ENCODE measurements at places on chromosomes 13 and 19.

DNA sequence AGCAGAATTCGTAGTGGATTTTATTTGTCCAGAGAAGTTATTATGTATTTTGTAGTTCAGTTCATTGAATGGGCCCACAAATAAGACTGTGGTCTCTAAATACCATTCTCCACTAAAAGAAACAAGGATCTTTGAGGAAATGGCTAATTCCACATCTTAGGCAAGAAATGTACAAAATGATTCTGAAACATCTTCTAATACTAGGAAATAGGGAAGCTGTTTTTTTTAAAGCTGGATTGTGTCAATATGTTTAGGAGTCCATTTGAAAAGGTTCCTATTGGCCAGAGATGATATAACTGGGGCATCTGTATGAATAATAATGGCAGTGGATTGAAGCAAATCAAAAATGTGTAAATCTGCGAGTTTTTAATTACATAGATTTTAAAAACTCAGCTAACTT, 88.5 kb upstream of the SIAH3 start:
- DNase-seq: no peak

DNA sequence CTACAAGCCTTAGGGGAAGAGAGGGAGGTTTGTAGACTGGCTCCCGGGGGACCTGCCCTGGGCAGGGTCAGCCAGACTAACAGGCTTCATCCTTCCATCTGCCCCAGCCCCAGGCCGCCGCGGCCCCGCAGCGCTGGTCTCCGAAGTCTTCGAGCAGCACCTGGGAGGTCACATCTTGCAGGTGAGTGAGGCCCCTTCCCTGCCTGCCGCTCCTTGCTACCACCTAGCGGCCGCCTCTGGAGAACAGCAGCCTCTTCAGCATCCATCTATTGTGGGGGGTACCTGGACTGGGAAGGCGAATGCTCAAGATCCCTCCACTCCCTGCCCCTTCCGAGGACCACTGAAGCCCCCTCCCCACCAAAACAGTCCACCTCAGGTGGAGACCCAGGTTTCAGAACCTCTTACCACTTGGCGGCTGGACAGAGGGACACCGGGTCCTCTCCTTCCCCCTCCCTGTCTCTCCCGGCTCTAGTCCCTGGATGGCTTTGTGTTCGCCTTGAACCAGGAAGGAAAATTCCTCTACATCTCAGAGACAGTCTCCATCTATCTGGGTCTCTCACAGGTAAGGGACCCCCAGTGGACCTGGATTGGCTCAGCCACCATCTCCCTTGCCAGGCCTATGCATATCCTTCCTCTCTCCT, 12.7 kb downstream of the NPAS1 start:
- peak; percentile 30 for DNase-seq

DNA sequence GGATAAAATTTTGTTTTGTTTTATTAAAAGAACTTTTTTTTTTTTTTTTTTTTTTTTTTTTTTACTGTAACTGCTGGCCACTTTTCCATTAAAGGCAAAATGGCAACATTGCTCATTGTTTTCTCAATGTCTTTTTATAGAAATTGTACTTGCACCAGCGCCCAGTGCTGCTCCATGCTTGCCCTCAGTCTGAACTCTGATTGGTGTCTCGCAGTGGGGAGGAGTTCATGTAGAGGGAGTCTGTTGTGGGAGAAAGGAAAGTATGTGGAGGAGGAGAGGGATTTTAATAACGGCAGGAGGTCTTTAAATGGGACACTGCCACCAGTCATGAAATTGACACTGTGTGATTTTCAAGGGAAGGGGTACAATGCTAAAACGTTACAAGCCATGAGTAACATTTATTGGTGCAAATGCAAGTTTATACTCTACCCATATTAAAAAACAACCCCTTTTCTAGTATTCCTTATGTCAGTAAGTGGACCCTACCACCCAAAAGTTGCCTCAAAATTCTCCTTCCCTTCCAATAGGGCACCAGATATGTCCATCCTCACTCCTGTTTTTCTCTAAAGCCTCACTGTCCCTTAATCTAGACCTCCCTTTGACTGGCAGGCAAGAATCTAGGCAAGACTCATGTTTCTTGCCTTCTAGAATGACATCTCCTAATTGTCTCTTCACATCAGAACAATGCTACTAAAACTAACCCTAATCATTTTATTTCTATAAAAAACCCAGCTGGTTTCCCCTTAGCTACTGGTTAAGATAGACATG, 3.2 kb downstream of the RASL11A start:
- DNase-seq: no peak

GRCh38 chr19:28009696-28010095, 1203.3 kb downstream of the UQCRFS1 start:
- DNase-seq: no peak

GRCh38 chr13:57716295-57716694, 84.8 kb downstream of the PCDH17 start:
- no peak for DNase-seq

GRCh38 chr19:45217193-45217956, 27.8 kb downstream of the EXOC3L2 start:
- no peak for DNase-seq

GRCh38 chr13:97386801-97387484, 47.0 kb upstream of the RAP2A start:
- no peak for DNase-seq

- no peak for DNase-seq
Measured at GRCh38 chr19:4292515-4292914, 9.7 kb downstream of the TMIGD2 start.

DNA sequence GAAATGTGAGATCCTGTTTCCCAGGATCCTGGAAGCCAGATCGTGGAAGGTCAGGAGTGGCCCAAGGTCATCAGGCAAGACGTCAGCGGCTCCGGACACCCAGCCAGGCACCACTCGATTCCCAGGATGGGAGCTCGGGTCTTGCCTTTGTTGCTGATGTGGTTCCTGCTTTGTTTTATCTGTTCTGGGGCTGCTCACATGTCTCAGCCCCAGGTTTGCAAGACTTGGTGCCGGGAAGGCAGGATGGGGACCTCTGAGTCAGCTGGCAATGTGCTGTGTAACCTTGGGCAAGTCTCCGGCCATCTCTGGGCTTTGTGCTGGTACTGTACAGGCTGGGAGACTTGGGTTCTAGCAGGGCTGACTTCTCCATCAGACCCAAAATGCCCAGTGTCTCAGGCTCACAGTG, 1.4 kb upstream of the FCHO1 start:
- DNase-seq: no peak

DNA sequence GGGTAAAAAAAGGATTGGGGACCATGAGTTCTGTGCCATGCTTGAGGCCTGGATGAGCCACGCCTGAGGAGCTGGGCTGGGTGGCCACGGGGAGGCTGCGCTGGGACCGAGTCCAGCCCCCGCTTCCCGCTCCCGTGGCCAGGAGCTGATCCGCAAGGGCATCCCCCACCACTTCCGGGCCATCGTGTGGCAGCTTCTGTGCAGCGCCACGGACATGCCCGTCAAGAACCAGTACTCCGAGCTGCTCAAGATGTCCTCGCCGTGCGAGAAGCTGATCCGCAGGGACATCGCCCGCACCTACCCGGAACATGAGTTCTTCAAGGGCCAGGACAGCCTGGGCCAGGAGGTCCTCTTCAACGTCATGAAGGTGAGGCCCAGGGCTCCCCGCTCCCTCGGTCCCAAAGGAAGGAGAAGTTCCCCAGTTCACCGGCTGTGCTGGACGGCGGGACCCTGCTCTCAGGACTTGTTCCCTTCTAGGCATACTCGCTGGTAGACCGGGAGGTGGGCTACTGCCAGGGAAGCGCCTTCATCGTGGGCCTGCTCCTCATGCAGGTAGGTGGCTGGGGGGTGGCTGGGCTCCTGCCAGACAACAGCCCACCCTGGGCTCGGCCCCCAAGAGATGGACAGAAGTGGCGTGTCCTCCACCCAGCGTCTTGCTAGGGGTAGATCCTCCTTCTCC, 18.9 kb downstream of the EVI5L start:
- DNase-seq: no peak

DNA sequence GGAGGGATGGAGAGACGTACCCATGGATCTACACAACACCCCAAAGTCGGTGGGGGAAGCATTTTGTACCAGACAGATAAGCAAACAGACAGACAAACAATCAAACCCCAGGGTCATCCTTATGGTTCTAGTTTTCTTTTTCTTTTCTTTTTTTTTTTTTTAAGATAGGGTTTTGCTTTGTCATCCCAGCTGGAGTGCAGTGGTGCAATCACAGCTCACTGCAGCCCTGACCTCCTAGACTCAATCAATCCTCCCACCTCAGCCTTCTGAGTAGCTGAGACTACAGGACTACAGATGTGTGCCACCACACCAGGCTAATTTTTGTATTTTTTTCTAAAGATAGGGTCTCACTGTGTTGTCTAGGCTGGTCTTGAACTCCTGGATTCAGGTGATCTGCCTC, 17.9 kb upstream of the FBL start:
- no peak for DNase-seq

DNA sequence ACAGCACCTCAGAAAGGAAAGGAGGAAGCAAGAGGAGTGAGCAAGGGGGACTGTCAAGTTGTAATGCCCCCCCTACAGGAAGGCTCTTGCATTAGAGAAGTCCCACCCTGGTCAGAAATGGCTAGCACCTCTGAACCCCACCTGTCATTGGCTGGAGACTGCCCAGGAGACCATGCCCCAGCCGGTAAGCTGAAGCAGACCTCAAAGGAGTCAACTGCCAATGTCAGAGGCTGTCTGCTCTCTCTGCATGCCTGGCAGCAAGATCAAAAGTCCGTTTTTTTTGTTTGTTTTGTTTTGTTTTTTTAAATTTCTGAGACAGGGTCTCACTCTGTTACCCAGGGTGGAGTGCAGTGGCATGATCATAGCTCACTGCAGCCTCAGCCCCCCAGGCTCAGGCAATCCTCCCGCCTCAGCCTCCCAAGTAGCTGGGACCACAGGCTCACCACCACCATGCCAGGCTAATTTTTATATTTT, 8.1 kb upstream of the BCL3 start:
- DNase-seq: no peak

DNA sequence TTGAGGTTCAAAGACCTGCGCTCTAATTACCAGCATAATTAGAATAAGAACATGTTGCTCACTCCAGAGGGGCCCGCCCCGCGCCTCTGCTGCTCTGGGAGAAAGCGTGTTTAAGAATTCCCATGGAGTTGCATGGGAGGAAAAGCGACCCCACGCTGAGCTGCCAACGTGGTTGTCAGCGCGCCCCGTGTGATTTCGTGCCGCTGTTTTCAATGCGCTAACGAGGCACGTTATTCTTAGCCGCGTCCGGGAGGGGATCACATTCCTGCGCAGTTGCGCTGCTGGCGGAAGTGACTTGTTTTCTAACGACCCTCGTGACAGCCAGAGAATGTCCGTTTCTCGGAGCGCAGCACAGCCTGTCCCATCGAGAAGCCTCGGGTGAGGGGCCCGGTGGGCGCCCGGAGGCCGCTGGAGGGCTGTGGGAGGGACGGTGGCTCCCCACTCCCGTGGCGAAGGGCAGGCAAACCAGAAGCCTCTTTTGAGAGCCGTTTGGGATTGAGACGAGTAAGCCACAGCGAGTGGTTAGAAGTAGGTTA, 173.8 kb upstream of the SOX1 start:
- DNase-seq: no peak

- no peak for DNase-seq
Measured at GRCh38 chr13:38024431-38024830, 154.9 kb upstream of the TRPC4 start.

DNA sequence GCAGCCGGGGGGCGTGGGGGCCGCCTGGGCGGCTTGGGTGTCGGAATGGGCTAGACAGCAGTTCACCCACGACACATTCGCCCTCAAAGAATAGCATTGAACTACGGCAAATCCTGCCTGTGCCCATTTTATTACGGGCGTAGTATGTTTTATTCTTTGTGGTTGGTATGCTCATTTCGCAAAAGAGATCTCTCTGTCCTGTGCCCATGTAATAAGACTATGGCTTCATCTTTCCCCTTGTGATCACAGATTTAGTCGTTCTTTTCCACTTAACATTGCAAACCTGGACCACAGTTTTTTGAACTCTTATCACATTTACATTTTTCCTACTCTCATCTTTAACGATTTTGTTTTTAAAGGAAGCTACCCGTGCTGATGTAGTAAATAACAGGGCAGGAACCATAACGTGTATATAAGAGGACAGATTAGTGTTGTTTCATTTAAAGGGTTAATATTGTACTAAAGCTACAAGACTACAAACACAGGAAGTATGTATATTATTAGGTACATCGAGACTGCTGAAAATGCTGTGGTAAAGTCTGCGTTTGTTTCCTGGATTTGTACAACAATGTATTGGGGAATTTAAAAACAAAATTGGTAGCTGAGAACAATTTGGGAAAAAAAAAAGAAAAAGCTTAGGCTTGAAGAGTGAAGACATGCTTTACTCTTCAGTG, 3.2 kb upstream of the MYCBP2 start:
- DNase-seq: no peak

GRCh38 chr13:40961214-40961613, 57.9 kb downstream of the ELF1 start:
- no peak for DNase-seq

- DNase-seq: no peak
Measured at GRCh38 chr19:40954573-40954972, 36.5 kb upstream of the CYP2B6 start.

DNA sequence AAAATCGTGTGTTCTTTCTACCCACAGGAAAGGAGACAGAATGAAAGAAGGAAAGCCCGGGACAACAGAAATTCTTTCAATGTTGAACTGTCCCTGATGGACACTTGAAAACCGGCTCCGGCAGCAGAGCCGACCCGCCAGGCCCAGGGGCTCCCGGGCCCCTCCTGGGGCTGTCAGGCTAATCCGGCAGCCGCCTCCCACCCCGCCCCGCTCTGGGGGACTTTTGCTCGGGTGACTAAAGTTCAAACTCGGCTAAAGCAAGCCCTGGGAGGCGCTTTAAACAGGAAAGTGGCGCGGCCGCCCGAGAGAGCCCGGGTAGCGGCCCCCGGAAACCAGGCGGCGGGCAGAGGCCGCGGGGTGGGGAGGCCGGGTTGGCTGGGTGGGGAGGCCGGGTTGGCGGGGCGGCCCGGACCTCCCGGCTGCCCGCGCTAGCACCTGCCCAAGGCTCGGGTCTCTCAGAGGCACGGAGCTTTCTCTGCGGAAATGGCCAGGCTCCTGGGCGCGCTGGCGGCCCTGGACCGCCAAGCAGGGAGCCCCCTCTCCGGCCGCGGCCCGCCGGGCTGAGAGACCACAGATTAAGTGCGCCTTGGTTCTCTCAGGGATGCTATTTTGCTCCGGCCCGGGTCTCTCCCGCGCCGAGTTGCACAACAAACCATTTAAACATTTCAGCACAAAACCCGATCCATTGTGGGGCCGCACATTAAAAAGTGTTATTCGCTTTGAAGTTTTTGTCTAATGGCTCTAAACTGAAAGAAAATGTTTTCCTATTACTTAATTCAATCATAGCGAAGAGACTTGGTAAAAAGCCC, 2.6 kb upstream of the GSX1 start:
- DNase-seq: no peak

- DNase-seq: no peak
Measured at GRCh38 chr13:98783856-98784478, 31.5 kb upstream of the SLC15A1 start.

- DNase-seq: no peak
Measured at GRCh38 chr13:113544071-113544891, 40.3 kb upstream of the TFDP1 start.

DNA sequence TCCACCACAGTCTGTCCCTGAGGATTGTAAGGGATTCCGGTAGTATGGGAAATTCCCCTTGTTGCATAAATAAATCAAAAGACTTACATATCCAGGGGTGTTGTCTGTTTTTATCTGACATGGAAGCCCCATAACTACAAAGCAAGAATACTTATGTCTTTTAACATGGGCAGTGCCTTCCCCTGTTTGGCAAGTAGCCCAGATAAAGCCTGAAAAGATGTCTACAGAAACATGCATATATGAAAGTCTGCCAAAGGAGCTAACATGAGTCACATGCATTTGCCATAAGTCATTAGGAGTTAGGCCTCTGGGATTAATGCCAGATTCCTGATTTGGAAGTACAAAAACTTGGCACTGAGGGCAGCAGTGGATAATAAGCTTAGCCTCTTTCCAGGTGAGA, 62.1 kb downstream of the ZNF737 start:
- DNase-seq: no peak
